ENCODE measurements at places on chromosomes 3 and 15. TPM values are rescaled to one million over a fixed set of nuclear protein-coding genes. Genes with fewer than 3 reads are reported as not detected.

DNA sequence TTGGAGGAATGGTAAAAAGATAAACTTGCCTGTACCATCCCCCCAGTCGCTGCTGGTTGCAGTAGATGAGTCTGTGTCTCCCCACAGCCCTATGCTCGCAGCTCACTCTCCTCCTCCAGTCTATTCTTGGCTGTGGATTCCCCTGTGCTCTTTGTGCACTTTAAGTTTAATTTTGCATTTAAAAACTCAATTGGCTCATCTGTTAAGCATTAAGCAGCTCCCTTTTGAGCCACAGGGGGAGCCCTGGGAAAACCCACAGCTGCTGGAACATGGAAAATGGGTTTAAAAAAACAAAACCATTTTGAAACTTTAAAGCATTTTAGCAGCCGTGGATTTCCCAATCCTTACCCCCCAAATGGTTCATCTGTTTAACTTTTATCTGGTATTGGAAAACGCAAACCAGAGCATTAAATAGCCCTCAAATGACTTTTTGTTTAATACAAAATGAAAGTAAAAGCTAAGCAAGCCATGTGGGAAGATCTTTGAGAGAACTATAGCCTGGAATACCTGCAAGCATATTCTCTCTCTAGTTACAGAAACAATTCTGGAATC is 536.9 kb downstream of the ZIC1 start:
- DNase-seq, result no peak

GRCh38 chr15:55606214-55606613 is 18.1 kb upstream of the PYGO1 start:
- DNase-seq, result no peak

DNA sequence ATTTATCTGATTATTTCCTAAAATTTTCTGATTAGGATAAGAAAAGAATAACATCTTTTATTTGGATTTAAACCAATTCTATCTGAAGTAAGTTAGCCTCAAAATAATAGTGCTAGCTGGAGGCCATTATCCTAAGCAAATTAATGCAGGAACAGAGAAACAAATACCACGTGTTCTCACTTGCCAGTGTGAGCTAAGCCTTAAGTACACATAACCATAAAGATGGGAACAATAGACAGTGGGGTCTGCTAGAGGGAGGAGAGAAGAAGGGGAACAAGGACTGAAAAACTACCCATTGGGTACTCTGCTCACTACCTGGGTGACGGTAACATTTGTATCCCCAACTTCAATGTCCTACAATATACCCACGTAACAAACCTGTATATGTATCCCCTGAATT is 31.3 kb upstream of the LYSMD4 start:
- no peak for DNase-seq

DNA sequence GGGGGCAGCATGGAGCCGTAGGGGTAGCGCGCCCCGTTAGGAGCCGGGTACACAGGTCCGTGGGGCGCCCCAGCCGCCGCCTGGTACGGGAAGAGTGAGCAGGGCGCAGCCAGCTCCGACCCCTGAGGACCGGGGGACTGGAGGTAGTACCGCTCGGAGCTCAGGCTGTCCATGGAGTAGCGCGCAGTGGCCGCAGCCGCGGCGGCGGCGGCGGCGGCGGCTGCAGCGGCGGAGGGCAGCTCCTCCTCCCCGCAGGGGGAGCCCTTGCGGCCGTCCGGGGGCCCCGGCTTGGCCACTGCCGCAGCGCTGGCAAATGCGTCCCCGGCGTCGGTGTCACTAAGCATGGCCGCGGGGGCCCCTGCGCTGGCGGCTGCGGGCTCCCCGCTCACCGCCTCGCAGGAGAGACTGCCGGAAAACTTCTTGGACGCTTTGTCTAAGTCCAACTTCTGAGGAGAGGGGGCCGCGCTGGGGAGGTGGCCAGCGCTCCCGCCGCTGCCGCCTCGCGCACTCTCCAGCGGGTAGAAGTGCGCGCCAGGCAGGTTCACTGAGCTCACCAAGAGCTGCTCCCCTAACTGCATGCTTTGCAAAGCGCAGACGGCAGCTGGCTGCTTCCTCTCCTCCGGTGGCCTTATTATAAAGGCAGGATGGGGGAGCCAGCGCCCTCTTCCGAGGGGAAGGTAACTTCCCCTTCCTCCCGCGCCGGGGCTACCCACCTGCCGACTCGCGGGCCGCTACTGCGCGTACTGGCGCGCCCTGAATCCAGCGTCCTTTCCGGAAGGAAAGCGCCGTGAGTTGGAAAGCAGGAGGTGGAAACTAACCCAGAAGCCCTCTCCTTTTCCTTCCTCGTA is at the start of gene EOMES:
Gene EOMES (minus strand): TSS at position 607 of the 848 bp plus-strand sequence. CDS start 29 bp downstream, at position 578.
- DNase-seq, result peak; percentile 84

GRCh38 chr15:66670762-66671580 is 31.1 kb upstream of the SMAD6 start:
- no peak for DNase-seq

GRCh38 chr3:65751123-65751700 is 287.5 kb downstream of the MAGI1 start:
- DNase-seq, result no peak

- DNase-seq, result no peak
Measured at GRCh38 chr3:33482111-33482521, 41.9 kb upstream of the UBP1 start.

GRCh38 chr3:121481106-121481880 is 64.5 kb downstream of the POLQ start:
- no peak for DNase-seq

GRCh38 chr3:25485673-25486072 is 57.6 kb downstream of the RARB start:
- DNase-seq, result no peak

Gene ADAMTS7
- total RNA-seq, result not detected

Gene GOLGA8K
- 0.68 TPM for total RNA-seq

Gene ATP13A5
- total RNA-seq, result not detected

Gene FILIP1L
- 1.7 TPM for total RNA-seq

Data from activated CD8-positive, alpha-beta T cell treated with anti-CD3 and anti-CD28 coated beads, Interleukin-2, amount 10 ng/mL, durations not matched to agents 7 days and 5 days (primary cell).